Calu3 (cell line): ENCODE measurements at places on chromosomes 1 and 21.

GRCh38 chr1:212915245-212916091, 34.9 kb upstream of the VASH2 start:
- DNase-seq: peak; percentile 55

DNA sequence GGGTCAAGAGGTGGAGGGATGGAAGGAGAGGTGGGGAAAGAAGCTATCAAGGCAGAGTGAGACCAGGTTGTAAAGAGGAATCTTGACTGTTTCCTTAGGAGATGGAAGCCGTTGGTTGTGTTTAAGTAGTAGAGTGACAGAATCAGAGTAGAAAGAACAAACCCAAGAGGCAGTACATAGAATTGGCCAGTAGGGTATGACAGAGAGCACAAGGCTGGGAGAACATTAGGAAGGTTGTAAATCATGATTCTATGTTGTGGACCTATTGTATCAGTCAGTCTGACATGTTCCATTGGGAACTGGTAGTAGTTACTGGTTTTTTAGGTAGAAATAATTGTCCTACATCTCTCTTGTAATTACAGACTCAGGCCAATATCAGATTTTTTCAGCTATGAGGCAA, 486.9 kb upstream of the USP24 start:
- peak; percentile 18 for DNase-seq

DNA sequence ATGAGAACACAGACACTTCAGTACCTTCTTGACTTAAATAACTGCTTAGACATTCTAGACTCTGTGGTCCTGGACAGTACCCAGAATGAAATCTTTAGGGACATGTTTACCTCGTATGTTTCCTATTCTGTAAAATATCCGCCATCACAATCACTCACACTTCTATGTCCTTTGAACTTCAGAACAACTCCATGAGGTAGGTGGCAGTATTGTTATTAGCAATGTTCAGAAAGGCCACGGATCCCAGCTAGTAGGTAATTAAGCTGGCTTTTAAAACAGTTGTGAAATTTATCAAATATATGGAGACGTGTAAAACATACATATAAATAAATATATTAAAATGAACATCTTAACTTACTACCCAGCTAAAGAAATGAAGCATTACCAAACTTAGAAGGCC, 83.4 kb downstream of the CACHD1 start:
- DNase-seq: no peak

DNA sequence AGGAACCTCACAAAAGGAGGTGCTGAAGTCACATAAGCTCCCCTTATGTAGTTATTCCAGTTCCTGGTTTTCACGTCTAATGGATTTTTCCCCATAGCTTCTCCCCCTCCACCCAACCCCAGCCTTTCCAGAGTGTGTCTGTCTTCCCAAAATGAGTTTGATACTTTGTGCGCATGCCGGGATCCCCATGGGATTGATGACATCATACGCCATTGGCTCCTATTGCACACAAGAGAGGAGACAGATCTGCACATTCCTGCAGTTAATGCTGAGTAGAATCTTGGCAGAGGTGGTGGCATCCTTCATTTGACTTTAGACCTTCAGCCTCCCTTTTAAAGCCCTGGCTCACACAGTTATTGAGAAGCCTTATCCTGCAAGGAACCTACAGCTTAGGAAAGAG, 71.4 kb downstream of the DDR2 start:
- DNase-seq: no peak

DNA sequence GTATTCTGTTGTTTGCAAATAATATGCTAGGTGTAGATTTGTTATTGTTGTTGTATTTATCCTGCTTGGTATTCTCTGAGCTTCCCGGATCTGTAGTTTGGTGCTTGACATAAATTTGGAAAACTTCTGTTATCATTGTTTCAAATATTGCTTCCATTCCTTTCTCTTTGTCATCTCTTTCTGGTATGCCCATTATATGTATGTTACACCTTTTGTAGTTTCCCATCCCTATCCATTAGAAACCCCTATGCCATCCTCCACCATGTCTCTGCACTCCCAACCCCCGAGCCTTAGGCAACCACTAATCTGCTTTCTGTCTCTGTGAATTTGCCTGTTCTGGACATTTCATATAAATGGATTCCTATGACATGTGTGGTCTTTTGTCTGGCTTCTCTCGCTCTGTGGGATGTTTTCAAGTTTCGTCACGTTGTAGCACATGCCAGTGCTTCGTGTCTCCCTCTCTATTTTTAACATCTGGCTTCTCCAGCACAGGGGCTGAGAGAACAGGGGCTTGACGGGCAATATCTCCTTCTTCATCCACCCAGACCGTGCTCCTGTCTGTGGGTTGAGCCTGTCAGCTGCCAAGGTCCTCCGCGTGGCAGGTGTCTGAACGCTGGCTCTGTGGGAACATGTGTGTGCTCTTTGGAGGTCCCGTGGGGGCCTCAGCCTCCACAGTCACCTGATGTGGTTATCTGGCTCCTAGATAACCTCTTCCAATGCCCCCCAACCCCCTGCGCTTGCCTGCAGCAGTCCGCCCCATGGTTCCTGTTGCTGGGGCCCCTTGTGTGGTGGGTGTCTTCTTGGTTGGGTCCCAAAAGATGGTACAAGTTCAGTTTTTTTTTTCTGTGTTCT, 32.8 kb upstream of the MAN1C1 start:
- DNase-seq: no peak

DNA sequence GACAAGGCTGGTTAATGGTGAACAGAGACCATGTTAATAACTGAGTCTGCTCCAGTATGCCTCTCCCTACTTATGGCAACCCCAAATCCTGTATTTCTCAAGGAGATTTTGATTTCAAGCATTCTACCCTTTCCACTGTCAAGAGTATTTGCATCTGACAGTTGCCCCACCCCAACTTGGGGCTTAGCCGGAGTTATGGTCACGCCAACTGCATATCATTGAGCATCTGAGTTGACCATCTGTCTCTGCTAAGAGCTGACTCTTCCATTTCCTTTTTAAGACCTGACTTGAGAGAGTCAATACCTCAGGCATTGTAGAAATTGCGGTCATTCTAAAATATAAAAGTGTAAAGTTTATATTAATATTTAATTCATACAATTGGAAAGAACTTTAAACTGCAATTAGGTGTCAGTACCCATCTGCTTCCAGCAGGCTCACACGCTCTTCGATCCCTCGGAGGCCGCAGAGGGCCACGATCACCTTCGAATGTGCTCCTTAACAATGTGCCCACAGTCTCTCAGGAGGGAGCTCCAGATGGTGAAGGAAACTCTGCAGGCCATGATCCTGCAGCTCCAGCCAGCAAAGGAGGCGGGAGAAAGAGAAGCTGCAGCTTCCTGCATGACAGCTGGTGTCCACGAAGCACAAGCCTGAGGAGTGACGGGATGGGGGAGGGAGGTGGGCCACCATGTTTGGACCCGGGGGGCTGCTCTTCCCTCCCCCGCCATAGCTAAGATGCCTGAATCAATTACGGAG, 409.8 kb downstream of the DISC1 start:
- no peak for DNase-seq

DNA sequence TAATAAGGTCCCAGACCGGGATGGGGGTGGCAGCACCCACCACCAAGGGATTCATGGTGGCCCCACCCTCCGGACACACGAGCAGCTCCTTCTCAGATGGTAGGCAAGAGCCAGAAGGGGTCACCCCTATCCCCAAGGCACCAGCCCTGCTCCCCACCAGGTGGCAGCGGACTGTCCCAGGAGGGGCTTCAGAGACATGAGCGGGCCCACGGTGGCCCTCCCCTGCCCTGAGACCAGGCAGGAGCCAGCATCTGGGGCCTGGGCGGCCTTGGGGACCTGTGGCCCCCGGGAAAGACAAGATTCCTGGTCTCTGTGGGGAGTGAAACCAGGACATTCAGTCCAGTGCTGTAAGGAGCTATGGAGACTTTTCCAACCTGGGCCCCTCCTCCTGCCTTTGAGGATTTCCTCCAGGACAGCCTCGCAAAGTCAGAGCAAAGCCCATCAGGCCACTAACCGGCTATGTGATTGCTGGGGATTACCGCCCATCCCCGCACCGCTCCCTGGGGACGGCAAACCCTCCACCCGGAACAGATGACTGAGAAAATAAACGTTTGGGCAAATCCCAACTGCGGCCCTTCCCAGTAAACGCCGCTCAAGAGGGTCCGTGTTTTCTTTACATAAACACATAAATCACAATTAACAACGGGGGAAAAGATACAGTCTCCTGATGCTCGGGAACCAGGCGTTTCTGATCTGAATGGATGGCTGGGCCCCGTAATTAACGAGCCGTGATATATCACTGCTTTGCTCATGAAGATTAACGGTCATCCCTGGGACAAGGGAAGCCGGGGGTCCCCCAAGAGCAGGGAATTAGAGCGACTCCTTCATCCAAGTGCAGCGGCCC, 50.9 kb upstream of the ARHGEF16 start:
- no peak for DNase-seq

GRCh38 chr1:10682449-10683309, 113.8 kb downstream of the CASZ1 start:
- DNase-seq: no peak

DNA sequence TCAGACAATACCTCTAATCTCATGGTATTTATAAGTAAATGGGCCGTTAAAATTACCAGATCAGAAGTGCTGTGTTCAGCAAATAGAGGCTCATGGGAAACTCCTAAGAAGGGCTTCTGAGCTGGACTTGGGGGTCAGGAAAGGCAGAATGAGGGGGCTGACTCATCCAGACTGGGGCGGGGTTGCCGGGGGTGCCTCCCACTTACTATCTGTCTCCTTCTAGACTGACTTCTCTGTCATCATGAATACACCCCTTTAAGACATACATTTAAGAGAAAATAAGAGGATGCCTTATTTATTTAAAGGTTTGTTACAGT, 96.0 kb upstream of the ERRFI1 start:
- DNase-seq: peak; percentile 28

GRCh38 chr1:234975941-234976860, 152.4 kb downstream of the TOMM20 start:
- no peak for DNase-seq

DNA sequence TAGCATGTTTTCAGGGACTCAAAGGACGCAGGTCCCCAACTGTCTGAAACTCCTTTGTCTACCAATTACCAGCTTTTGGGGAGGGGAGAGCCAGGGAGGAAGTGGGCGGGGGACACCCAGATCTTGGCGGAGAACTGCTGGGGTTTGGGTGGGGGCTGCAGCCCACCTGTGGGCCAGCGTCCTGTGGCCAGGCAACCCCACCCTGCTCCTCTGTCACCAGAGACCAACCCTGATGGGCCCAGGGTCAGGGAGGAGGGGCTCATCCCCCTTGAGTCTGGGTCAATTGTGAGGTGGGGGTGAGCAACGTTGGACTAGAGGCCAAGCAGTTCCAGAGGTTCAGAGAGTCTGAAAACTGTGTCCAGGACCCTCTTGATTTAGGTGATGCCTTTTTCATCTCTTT, 96.1 kb upstream of the TARDBP start:
- DNase-seq: no peak

- DNase-seq: no peak
These were observed 172.7 kb downstream of the TGFBR3 start for GRCh38 chr1:91712981-91713841.

- DNase-seq: peak; percentile 28
These were observed 210.3 kb downstream of the SLC35F3 start for GRCh38 chr1:234114648-234115307.

DNA sequence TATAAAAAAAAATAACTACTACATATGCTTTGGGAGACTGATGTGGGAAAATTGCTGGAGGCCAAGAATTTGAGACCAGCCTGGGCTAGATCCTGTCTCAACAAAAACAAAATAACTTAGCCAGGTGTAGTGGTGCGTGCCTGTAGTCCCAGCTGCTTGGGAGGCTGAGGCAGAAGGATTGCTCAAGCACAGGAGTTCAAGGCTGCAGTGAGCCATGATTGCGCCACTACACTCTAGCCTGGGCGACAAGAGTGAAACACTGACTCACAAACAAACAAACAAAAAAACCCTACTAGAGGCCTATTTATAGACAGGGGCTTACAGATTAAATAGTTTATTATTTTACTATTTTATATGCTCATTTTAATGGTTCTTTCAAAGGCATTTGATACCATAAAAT, 80.0 kb downstream of the LHX4 start:
- peak; percentile 10 for DNase-seq

- no peak for DNase-seq
These were observed 346.8 kb upstream of the FMN2 start for GRCh38 chr1:239744851-239745250.

DNA sequence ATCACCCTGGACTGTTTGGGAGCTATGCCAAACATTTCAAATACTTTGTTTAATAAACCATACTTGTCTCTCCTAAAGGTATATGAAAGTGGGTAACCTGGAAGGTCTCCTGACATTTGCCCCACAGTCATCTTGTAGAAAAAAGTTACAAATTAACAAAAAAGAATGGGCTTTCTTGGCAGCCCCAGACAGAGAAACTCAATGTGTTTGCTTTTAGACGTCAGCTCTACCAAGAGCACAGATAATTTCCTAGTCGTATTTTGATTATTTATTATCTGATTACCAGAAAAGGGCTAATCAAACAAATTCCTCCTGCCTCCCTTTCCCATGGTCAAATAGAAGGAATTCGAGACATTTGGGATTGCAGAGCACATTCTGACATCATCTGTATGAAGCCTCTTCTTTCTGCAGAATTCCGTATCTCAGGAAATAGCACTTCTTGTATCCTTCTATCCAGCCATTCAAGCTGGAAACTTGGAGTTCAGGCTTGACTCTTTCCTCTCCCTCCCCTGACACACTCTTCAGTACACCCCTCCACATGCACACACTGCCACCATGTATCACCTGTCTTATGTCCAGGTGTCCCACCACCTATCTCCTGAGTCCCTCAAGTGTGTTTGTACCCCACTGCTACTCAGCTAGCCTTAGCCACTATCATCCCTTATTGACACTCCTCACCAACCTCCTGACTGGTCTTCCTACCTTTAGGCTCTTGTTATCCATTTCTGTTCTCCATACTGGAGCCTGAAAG, 42.8 kb upstream of the LEPR start:
- DNase-seq: no peak

GRCh38 chr1:26833432-26834405, 7.2 kb downstream of the ZDHHC18 start:
- no peak for DNase-seq

- no peak for DNase-seq
These were observed 1131.4 kb downstream of the PLA2G4A start for GRCh38 chr1:187960125-187960638.

GRCh38 chr1:161133220-161133740, 813 bp upstream of the DEDD start:
- no peak for DNase-seq

- peak; percentile 52 for DNase-seq
These were observed 75.2 kb downstream of the EVI5 start for GRCh38 chr1:92709738-92710137.

DNA sequence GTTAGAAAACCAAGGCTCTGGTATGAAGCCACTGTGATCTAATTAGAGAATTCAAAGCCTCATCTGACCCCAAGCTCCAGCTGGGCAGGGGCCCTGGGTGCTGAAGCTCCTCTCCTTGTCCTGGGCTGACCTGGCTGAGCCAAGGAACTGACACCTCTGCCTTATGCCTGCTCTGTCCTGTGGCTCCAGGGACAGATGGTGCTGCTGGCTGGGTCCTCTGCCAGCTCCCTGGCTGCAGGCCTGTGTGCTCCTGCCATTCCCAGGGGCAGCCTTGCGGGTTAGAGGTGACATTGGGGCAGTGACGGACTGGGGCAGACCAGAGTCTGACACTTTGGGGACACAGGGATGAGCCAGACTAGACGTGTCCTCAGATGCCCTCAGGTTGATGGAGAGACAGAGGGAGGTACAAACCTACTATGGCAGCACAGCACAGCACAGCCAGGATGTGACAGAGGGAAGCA, 11.8 kb downstream of the ACOT11 start:
- DNase-seq: no peak

GRCh38 chr1:115761601-115762302, 6.8 kb downstream of the CASQ2 start:
- DNase-seq: no peak
